Prostate gland (tissue), 2 donors: ENCODE measurements at places on chromosomes 13 and 19. TPM values are rescaled to one million over a fixed set of nuclear protein-coding genes. Genes with fewer than 3 reads are reported as not detected.

- DNase-seq, result no peak
These were observed 36.8 kb downstream of the PHF11 start for GRCh38 chr13:49532593-49532992.

DNA sequence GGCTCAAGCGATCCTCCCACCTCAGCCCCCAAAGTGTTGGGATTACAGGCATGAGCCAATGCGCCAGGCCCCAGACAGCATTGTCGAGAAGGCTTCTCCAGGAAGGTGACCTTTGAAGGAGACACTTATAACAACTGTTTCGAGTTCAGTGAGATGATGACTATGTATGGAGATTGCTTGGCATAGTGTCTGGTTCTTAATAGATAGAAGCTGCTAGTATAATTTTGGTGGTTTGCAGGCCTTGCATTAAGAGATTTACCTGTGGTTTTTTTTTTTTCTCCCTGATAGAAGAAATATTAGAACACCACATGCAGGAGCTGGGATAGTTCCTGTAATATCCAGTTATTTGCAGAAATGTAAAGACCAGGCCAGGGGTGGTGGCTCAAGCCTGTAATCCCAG is 3.7 kb downstream of the MARCHF2 start:
- DNase-seq, result no peak

GRCh38 chr13:107811233-107812013 is 403.9 kb downstream of the LIG4 start:
- no peak for DNase-seq

- peak; percentile 53 for DNase-seq
These were observed 1.5 kb upstream of the MYO1F start for GRCh38 chr19:8578642-8579265.

The DAND5 gene
- total RNA-seq, result 1.8 TPM

DNA sequence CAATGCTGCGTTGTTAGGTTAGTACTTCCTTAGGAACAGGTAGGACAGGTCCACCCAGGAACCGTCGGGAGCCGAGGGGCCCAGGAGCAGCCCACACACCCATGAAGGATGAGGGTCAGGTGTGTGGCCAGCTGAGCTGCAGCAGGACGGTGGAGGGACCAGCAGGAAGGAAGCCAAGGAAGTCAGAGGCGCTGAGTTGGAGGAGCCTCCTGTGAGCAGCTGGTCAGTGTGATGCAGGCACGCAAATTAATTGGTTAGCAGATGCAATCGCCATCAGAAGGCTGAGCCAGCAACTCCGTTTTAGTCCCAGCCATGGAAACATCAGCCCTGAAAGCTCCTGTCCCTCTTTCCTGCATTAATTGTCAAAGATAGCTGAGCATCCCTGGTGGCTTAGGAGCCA is 114.9 kb upstream of the SOX1 start:
- no peak for DNase-seq

GRCh38 chr19:46603195-46603637 is 2.1 kb downstream of the CALM3 start:
- no peak for DNase-seq

- no peak for DNase-seq
These were observed 141.0 kb downstream of the RAP2A start for GRCh38 chr13:97574926-97575325.

The KLF2 gene
- 24.4 TPM for total RNA-seq

- DNase-seq, result no peak
These were observed 1198.3 kb downstream of the OLFM4 start for GRCh38 chr13:54226876-54227275.

DNA sequence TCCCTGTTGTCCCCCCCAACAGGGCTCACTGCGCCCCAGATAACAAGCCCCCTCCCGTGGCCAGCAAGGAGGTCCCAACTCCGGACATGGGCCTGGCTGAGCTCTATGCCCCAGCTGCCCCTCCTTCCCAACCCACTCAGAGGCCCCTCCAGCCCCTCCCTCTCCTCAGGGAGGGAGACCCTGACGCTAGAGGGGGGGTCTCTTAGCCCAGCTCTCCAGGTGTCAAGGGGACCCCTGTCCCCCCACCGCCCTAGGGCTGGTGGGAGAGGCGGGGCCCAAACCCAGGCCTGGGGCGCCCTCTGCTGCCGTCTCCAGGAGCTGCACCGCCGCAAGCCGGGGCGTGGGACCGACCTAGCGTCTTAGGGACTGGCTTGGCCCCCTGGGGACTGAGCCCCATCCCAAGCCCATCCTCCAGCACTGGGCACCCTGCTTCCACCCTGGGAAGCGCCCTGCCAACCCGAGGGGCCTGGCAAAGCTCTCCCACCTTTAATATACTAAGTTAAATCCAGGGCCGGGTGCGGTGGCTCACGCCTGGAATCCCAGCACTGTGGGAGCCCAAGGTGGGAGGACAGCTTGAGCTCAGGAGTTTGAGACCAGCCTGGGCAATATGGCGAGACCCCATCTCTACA is 1.4 kb downstream of the GRIN3B start:
- DNase-seq, result no peak

The ZNF177 gene
- total RNA-seq, result 8.1 TPM

The NDUFA13 gene
- 57.4 TPM for total RNA-seq

DNA sequence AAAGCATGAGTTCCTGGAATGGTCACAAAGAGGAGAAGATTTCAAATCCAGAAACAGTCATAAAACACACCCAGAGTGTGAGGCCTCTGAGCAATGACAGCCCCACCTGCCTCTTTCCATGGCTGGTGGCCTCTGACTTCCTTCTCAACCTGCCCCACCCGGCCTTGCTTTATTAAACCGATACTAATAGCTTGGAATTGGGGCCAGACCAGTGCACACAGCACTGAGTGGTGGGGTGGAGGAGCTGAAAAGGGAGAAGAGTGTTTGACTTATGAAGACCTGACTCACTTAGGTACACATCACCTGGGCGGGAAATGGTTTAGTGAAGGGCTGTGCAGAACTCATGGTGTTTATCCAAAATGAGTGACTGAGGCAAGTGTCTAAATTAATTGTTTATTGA is 20.7 kb upstream of the CEACAM6 start:
- DNase-seq, result no peak

- no peak for DNase-seq
These were observed 100.0 kb upstream of the PCDH9 start for GRCh38 chr13:67330149-67330548.

The FCHO1 gene
- total RNA-seq, result 1.3 TPM

The RUBCNL gene
- 9.9 TPM for total RNA-seq

GRCh38 chr19:14476673-14477401 is 1.7 kb upstream of the PTGER1 start:
- DNase-seq, result no peak

The KCNN1 gene
- total RNA-seq, result 0.36 TPM

GRCh38 chr19:947707-948539 is 22.1 kb downstream of the ARID3A start:
- no peak for DNase-seq

- DNase-seq, result no peak
These were observed 30.8 kb upstream of the USE1 start for GRCh38 chr19:17184371-17184841.

The CASP14 gene
- 0.51 TPM for total RNA-seq

DNA sequence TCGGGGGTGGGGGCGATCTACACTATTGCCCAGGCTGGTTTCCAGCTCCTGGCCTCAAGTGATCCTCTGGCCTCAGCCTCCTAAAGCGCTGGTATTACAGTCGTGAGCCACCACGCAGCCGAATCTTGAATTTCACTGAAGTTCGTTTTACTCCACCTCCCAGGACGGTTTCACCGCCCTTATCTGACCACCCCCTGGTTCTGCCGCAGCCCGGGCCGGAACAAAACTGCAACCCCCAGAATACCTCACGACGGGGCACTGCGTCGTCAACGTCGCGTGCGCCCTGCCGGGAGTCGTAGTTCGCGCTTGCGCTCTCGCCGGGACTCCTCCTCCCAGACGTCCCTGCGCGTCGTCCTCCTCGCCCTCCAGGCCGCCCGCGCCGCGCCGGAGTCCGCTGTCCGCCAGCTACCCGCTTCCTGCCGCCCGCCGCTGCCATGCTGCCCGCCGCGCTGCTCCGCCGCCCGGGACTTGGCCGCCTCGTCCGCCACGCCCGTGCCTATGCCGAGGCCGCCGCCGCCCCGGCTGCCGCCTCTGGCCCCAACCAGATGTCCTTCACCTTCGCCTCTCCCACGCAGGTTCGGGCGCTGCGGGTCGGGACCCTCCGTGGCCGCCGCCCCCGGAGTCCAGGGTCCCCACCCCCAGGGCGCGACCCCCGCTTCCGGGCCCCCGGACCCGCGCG is at the start of gene ATP5F1D:
Gene ATP5F1D, plus strand, starts transcription at position 335 of the 679 bp plus-strand sequence. Its CDS starts 100 bp downstream, at position 435.
- peak; percentile 92 for DNase-seq

DNA sequence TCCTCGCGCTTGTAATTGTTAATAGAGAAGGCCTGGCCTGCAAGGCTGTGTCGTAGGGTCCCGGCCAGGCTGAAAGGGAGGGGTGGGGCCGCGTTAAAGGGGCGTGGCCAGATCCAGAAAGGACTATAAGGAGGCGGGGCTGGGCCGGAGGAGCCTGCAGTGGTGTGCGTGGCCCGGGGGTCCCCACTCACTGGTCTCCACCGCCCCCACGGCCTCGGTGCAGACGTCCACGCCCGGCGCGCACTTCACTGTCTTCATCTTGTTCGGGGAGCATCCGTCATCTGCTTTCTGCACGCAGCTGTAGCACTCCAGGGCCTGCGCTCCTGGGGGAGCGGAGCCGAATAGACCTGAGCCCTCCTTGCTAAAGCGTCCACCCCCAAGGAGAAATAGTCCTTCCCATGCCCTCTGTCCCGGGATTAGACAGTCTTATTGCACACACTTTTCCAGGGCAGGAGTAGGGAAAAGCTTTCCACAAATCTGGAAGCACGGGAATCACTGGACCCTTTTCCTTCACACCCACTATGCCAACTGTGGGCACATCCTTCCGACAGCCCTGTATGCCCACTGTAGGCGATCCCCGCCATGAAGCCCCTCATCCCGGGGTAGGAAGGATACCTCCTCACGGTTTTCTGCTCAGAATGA is 1.2 kb downstream of the LYPD3 start:
- peak; percentile 78 for DNase-seq

The PLIN4 gene
- total RNA-seq, result 8.2 TPM

- no peak for DNase-seq
These were observed 1.1 kb downstream of the ZNF653 start for GRCh38 chr19:11504502-11505031.

GRCh38 chr19:16814526-16815100 is 14.6 kb upstream of the SIN3B start:
- no peak for DNase-seq

The PPP1R13L gene
- total RNA-seq, result 56.1 TPM

The OLFM4 gene
- 172 TPM for total RNA-seq

The ZNF77 gene
- 2.8 TPM for total RNA-seq

DNA sequence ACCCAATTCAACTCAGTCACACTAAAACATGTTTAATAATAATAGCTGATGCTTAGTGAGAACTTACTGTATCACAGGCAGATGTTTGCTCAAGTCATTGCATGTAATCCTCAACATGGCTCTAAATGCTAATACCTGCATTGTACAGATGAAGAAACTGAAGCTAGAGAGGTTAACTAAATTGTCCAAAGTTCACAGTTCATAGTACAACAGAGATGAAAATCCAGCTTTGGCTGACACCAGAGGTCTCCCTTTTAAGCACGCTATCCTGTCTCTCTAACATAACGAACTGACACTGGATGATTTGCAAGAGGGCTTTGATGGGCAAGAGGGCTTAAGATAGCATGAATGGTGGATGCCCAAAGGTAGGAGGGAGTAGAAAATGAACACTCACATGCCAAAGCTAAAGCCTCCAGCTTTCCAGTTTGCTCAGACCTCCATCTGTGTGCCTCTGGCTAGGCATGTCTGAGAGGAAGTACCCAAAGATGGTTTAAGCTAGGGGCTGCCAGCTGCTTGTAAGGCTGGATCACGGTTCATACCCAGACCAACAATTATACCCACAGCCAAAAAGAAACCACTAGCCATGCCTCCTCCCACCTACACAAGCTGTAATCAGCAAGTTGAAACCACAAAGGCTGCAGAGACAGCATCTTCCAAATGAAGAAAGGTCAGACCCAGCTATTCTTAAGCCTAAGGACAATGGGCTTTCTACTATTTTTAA is 196.9 kb upstream of the UBL3 start:
- no peak for DNase-seq

The PSPN gene
- total RNA-seq, result 2.2 TPM

DNA sequence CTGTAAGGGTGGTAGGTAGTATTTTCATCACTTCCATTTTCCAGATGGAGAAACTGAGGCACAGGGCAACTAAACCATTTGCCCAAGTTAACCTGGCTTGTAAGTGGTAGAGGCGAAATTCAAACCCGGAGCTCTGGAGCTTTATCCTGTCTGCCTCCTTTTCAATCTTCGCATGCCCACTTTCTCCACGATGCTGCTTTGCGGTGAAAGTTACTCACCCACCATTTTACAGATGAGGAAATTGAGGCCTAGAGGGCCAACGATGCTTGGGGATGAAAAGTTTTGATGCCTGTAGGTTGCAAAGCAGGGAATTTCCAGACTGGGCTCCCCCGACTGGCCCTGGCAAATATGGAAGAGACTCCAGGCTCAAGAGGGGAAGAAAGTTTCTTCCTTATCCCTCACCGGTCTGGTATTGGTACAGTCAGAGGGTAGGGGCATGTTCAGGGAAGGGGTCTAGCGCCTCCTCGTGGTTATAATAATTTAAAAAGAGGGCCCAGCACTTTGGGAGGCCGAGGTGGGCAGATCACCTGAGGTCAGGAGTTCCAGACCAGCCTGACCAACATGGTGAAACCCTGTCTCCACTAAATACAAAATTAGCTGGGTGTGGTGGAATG is 1.9 kb upstream of the SH2D3A start:
- no peak for DNase-seq

GRCh38 chr19:30888937-30889336 is 460.3 kb downstream of the TSHZ3 start:
- DNase-seq, result no peak

- no peak for DNase-seq
These were observed 14.1 kb downstream of the KLF2 start for GRCh38 chr19:16338470-16339360.

The ZNF491 gene
- total RNA-seq, result 2.3 TPM

DNA sequence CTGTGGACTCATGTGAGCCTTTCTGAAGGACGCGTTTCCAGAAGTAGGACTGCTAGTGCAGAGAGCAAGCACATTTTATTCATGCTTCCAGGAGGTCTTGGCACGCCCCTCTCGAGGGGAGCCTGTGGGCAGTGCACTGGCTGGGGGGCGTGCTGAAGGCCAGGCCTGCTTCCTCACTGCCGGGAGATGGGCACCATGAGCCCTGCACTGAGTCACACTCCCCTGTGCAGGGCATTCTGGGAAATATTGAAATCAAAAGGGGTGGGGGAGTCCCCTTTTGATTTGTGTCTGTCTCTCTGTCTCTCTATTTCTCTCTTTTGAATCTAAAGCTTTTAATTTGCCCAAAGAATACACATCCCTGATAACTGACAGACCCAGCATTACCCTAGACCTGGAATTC is 34.0 kb downstream of the DPF1 start:
- no peak for DNase-seq

The SLC15A1 gene
- 0.34 TPM for total RNA-seq

- no peak for DNase-seq
These were observed 1.5 kb downstream of the CD22 start for GRCh38 chr19:35330475-35330874.
